ENCODE measurements at places on chromosomes 16 and 17. TPM values are rescaled to one million over a fixed set of nuclear protein-coding genes. Genes with fewer than 3 reads are reported as not detected.

- no peak overlapping the region for H3K27ac ChIP-seq
- H3K36me3 ChIP-seq: no peaks in the 10 kb centered on the region
- no peak for DNase-seq
- H3K4me1 ChIP-seq: peaks cover 34% of the 10 kb centered on the region
- peak overlapping the region; percentile 64 for H3K4me3 ChIP-seq
Observed at GRCh38 chr17:6756425-6757031, 682 bp downstream of the XAF1 start.

GRCh38 chr16:88770461-88771293, 14.3 kb downstream of the PIEZO1 start:
- no peaks in the 10 kb centered on the region for H3K27me3 ChIP-seq
- H3K27ac ChIP-seq: peak overlapping the region; percentile 16
- no peaks in the 10 kb centered on the region for H3K36me3 ChIP-seq
- no peak overlapping the region for H3K4me3 ChIP-seq
- H3K4me1 ChIP-seq: peaks cover 45% of the 10 kb centered on the region
- peak; percentile 64 for DNase-seq

GRCh38 chr16:87679593-87680271, 77.4 kb downstream of the JPH3 start:
- no peak overlapping the region for H3K4me3 ChIP-seq
- H3K27ac ChIP-seq: no peak overlapping the region
- DNase-seq: no peak
- H3K4me1 ChIP-seq: peaks cover 3% of the 10 kb centered on the region
- H3K36me3 ChIP-seq: no peaks in the 10 kb centered on the region
- H3K27me3 ChIP-seq: no peaks in the 10 kb centered on the region

CCDC200 gene
- total RNA-seq: not detected

KRTAP9-9 gene
- total RNA-seq: not detected
